ENCODE measurements at places on chromosomes 12 and 14.

DNA sequence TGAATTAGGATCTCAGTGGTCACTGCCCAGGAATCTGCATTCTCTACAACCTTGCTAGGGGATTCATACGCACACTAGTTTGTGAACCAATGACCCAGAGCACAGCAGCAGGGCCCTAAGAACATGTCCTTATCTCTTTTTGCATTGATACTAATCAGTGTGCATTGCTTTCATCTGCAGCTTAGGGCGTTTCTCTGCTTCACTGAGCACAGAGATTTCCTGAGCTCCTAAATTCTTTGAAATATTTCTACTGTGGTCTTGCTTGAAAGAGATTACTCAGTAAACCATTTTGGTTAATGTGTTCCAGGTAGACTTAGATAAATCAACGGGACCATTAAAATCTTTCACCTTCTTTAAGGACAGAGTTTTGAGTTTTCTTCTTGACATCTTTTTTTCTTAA lies 351.3 kb upstream of the KITLG start:
- no peak for DNase-seq

- no peak for DNase-seq
Observed at GRCh38 chr14:69351385-69351784, 46.7 kb downstream of the ERH start.

DNA sequence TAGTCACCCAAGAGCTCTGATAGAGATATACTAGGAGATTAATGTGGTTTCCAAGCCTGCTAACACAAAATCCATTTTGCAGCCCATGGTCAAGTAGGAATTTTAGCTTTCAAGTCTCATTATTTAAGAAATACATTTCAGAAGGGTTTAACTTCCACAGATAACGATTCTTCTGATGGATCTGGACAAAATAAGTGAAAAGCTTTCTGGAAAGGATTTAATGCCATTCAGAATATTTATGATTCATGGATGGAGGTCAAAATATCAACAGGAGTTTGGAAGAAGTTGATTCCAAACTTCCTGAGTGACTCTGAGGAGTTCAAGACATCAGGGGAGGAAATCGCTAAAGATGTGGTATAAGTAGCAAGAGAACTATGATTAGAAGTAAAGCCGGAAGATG lies 214.6 kb downstream of the ATXN7L3B start:
- no peak for DNase-seq

DNA sequence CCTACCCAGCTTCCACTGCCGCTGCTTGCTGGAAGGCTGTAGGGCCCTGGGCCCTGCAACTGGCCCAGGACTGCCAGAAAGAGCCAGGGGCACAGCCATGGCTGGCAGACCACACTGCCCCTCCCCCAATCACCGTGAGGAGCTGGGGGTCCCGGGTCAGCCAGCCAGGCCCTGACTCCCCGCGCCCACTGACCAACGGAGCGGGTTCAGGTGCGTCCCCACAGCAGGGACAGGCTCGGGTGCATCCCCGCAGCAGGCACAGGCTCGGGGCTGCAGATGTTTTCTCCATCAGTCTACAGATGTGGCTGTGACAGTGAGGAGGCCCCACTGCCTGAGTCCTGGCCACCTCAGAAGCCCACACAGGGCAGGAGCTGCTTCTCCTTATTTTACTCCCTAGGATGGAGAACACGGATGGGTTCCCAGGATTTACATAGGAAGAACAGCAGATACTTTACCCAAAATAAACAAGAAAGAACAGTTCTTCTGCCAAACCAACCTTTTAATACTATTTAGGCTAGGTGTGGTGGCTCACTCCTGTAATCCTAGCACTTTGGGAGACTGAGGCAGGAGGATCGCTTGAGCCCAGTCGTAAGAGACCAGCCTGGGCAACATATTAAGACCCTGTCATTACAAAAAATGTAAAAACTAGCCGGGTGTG lies 61.1 kb downstream of the TESC start:
- DNase-seq, result no peak

- no peak for DNase-seq
Observed at GRCh38 chr14:93072659-93073357, 42.9 kb downstream of the ITPK1 start.

Measured in CD8-positive, alpha-beta memory T cell (primary cell).